ENCODE measurements at places on chromosomes 4 and X.

DNA sequence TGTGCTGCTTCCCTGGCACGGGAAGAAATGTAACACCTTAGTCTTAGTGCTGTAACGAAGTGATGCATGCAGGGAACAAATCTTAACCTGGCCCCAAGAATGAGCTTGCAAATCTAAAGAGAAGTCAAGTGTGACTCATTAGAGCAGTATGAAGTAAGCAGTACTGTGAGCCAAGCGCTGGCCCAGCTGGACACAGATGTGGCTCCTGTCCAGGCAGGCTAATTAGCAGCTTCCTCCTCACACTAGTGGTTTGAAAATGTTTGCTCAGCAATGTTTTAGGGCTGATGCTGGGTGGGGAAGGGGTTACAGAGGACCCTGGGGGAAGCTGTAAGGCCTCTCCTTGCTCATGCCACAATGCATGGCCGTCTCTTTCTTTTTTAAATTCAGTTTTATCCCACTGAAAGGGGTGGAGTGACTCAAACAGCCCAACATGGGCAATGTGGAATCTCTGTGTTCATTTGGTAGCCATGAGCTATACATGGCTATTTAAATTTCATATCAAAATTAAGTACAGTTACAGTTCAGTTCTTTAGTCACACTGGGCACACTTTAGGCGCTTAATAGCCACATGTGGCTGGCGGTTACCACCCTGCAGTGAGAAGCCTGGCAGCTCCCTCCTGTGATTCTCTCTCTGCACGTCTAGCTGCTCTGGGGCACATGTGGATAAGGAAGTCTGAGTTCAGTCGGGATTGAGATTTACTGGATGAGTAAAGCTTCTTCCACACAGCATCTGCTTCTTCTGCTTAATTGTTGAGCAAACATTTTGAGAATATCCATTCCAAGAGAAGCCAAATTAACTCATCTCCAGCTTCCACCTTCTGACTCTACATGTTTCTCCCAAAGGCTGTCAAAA, 48.8 kb downstream of the MAP7D2 start:
- no peak for DNase-seq

DNA sequence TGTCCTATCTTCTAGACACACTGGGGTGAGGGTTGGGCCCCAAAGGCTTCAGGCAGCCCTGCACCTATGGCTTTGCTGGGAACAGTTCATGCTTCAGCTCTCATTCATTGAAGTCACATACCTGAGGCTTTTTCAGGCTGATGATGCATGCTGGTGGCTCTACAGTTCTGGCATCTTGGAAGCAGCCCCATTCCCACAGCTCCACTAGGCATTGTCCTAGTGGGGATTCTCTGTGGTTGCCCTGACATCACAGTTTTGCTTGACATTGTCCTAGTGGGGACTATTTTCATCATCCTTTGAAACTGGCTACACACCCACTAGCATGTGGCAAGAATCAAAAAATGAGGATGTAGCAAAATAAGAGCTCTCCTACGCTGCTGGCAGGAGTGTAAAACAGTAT, 37.7 kb upstream of the C4orf17 start:
- DNase-seq: no peak

DNA sequence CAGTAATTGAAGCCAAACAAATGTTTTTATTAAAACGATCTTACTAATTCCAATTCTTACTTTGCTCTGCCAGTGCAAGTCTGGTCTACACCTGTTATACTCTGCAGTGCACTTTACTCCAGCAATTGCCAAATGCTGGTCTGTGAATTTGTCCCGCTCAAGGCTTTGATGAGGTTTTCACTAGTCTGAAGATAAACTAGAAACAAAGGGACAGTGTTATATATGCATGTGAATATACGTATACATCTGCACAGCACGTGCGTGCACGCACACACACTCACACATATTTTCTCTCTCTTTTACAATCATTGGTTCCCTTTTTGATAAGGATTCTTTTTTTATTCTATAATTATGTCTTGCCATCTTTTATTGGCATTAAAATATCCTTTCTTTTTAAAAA, 88.5 kb upstream of the LCORL start:
- DNase-seq: no peak

GRCh38 chr4:26524011-26524410, 33.7 kb upstream of the CCKAR start:
- no peak for DNase-seq
